K562 (cell line): ENCODE measurements at places on chromosomes 12 and 14.
A peak's percentile ranks its signal among the peaks of the same experiment; 100 is the strongest.

DNA sequence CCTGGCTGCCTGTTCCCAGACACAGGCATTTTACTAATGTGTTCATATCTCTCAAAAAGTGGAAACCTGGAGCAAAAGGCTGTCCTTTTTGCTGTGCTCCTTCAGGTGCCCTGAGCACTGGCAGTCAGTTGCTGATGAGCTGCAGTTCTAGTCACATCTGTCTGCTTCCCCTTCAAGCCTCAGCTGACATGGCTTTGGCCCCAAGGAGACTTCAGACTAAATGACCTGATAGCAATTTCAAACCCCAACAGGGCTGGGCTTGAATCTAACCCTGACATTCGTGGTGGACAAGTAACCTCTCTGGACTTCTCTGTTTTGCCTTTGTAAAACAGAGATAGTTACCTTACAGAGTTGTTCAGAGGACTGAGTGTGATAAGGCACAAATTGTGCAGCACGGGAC, 5.7 kb downstream of the SERPINA9 start:
- DNase-seq = no peak

GRCh38 chr14:78627114-78627513, 456.9 kb downstream of the NRXN3 start:
- no peak for DNase-seq

DNA sequence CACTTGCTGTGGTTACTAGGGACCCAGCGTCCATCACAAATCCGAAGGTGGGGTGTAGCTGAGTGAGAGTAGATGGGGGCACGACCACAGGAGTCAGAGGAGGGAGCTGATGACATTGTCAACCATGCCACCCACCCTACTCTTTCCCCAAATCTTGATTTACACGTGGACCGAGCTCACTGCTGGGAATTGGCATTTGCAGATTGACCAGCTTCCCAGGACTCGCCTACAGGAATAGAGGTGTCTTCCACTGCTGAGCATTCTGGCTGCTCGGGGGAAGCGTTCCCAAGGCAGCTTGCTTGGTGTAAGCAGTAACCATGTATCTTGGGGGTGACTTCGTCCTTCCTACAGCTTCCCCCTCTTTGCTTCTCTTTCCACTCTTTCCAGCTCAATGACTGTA, 353 bp upstream of the PTPRR start:
- no peak for DNase-seq

DNA sequence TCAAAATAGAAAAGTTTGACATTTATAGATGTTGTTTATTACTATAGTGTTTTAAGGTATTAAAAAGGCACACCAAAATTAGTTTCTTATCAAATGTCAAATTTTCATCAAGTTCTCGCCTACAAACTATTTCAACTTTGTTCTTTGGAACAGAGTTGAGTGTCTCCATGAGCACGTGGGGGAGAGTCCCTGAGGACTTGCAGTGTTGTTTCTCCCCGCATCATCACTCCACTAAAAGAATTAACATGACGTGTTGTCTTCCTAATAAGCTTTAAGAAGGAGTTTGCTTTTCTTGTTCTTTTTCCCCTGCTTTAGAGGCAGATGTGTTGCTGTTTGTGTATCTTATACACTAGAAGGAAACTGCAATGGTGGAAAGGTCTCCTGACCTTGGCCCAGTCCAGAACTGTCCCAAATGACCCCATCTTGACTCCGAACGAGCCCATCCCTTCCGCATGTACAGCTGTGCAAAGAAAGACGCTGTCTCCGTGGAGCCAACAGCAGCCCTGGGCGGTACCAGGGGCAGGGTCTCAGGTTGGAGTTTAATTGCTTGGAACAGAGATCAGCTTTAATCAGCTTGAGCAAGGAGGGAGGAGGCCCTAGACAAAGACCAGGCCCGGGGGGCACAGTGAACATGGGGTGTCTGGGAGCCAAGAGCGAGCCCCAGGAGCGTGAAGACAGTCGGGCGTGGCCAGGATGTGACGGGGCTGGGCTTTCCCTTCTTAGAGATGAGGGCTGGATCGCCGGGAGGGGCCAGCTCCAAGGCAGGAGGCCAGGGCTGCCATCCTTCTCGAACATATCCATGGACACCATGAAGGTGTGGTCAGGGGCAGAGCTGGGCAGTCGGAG, 215.4 kb upstream of the RTL1 start:
- no peak for DNase-seq

DNA sequence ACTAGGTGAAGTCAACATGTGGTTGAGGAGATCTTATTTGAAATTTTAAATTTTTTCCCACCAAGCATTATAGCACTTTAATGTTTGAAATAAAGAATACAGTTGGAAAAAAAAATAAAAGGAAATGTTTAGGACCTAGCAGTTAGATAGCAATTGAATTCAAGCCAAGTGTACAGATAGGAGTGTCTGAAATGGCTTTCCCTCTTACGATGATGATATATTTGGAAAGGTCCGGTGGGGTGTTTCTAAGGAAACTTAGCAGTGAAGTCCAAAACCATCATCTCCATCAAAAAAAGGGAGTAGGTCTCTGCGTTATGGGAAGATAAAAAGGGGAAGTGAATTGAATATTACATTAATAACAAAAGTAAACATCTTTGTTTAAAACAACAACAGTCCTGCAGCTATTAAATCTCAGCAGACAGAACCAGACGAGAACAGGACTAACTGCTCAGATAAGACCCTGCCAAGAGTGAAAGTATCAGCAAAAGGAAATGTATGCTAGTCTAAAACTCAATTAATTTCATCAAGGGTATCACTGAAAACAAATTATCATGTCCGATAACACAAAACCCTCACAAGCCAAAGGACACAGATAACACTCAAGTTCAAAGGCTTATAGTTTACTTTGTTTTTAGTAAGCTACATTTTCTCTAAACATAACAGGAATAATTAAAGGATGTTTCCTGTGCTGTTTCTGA, 242.0 kb downstream of the BMP4 start:
- DNase-seq = no peak

- DNase-seq = no peak
Measured at GRCh38 chr12:65368055-65368454, 89.6 kb downstream of the MSRB3 start.

- no peak for DNase-seq
Measured at GRCh38 chr12:127562816-127563215, 704.2 kb upstream of the TMEM132C start.

DNA sequence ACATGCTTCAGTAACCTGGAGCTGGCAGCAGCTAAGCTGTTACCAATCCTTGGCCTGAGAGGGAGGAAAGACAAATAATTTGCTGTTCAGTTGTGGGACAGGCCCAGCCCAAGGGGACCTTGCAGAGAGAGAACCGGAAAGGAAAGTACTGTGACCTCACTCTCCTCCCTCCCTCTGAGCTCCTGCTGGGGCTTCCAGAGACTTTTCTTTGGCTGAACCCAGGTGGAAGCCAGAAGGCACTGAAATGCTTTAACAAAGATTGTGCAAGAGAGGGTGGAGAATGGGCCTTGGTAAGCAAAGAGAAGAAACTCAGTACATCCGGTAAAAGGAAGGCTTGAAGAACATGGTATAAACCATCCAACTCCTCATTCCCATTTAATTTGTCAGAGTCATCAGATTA, 457.1 kb downstream of the GLT1D1 start:
- no peak for DNase-seq

GRCh38 chr14:98173305-98173704, 1098.7 kb downstream of the BCL11B start:
- no peak for DNase-seq

DNA sequence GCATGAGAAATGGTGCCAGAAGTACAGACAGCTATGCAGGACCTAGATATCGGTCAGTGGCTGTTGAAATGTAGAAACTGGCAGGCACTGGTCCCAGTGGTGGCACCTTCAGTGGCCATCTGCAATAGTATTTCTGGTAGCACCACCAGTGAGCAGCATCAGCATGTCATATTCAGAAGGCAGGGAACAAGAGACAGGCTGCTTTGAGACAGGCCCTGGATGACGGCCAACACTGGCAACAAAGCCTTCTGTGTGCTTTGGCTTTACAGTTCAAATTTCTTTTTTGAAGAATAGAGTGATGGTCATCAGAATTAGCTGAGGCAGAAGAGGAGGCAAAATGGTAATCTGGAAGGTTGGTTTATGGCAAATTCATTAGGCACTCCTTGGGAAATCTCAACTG, 273.4 kb upstream of the SLC16A7 start:
- DNase-seq = no peak

DNA sequence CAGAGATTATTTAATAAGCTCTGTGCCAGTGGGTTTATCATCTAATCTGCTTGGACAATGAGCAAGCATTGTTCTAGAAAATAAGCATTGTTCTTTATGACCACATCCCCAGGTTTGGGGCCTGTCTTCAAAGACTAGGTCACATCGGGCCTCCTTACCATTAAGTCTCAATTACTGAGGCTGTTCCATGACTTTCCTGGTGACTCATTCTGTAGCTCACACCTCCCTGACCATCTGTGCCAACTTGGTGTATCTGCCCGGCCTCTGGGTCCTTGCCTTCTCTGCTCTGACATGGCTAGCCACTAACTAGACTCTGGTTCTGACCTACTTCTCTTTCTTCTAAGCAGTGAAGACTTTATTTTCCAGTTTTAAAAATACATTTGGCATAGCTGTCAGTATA, 44.4 kb upstream of the PLEKHA5 start:
- no peak for DNase-seq

GRCh38 chr12:34599530-34600513, 577.5 kb downstream of the ALG10 start:
- no peak for DNase-seq

GRCh38 chr14:69789118-69789640, 7.9 kb downstream of the SLC10A1 start:
- no peak for DNase-seq

DNA sequence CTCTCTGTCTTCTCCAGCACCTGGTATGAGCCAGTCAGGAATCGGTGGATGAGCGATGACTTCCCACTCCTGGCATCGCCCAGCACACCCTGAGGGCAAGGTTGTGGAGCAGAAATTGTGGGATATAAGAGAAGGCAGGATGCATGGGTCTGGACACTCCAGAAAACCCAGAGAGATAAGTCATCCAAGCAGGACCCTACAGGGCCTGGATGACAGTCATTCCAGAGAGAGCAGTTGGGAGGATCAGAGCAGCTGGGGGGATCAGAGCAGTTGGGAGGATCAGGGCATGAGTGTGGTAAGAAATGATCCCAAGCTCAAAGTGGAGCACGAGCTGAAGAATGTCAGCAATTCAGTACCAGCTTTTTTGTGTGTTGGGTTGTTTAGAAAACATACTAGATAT, 4.0 kb downstream of the AGAP2 start:
- no peak for DNase-seq

- no peak for DNase-seq
Measured at GRCh38 chr14:51449681-51450080, 202.0 kb upstream of the FRMD6 start.

- no peak for DNase-seq
Measured at GRCh38 chr14:81938341-81938740, 404.7 kb upstream of the SEL1L start.

DNA sequence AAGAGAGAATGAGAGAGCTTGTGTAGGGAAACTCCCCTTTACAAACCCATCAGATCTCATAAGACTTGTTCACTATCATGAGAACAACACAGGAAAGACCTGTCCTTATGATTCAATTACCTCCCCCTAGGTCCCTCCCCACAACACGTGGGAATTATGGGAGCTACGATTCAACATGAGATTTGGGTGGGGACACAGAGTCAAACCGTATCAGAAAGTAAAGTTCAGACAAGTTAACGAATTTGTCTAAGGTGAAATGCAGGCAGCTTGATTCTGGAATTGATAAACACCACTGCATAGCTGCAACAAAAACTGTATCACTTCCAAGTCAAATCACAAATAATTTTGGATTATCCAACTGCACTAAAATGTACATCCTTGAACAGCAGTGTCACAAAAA, 47.4 kb downstream of the FOXN3 start:
- no peak for DNase-seq

DNA sequence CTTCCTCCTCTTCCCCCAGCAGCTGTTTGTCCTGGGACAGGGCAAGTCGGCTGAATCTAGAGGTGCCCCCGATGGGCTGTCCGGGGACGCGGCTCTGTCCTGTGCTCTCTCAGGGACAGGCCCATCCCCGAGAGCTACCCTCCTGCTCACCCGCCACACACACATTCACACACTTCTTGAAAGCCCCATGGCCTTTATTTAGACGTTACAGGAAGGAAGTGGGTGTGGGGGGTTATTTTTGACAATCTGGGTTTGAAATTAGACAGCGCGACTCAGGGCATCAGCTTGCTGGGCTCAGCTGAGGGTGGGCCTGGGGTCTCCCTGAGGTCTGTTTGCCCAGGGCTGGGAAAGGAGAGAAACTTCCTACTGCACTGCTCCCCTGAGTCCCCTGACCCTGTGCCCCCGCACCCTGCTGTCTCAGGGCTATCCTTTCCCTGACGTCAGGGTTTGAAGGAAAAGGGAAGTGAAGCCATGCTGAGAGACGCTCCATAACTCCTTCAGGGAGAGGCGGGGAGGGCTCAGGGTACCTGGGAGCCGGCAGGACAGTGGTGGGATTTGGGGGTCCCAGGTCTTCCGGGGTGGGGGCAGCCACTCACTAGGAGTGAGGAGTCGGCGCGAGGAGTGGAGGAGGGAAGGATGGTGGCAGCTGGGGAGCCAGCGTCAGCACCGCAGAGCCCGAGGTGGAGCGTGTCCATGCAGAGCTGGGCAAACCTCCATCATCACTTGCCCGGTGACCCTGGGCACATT, 8.1 kb downstream of the PTPN6 start:
- no peak for DNase-seq

GRCh38 chr14:104888489-104889374, 23.7 kb downstream of the CEP170B start:
- no peak for DNase-seq

GRCh38 chr14:75630695-75631452, 29.8 kb downstream of the ERG28 start:
- DNase-seq = no peak

- no peak for DNase-seq
Measured at GRCh38 chr12:12722435-12723148, 5.4 kb downstream of the CDKN1B start.

GRCh38 chr12:116739381-116739887, 1.3 kb downstream of the RNFT2 start:
- DNase-seq = no peak

GRCh38 chr12:2064071-2064507, 11.3 kb downstream of the CACNA1C start:
- DNase-seq = peak; percentile 10

DNA sequence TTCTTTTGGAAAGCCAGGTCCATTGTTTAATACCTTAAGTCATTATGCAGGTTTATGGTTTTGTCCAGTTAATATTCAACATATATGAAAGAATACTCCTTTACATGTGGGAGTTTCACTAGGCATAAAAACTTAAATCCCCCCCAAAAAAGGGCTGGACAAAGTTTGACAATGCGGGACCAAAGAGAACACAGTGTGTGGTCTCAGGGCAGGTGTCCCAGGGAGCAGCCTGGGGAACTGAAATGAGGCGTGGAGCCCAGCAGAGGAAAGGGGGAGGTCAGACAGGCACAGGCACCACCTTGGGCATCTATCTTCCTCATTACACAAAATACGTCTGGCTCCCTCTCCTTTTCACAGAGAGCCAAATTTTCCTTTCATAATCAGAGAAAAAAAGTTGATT, 22.5 kb downstream of the PKP2 start:
- DNase-seq = no peak

DNA sequence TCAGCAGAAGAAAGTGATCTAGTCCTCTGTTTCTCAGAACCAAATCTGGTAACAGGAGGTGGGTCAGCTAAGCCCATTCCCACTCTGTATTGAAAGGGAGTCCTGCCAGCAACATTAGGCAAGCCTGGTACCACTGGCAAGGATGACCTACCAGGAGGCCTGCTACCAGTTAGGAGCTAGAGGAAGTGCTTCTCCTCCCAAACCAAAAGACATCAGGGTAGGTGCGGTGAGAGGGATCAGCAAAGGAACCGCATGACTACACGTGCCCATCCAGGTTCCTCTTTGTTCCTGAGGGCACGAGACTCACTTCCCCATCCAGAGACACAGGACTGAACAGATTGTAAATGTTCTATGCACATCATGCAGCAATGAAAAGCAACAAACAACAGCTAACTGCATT, 2.8 kb downstream of the KLRC4 start:
- DNase-seq = no peak
